Caco-2 (cell line): ENCODE measurements at places on chromosomes 1 and 21. TPM values are rescaled to one million over a fixed set of nuclear protein-coding genes. Genes with fewer than 3 reads are reported as not detected.

Gene SLFNL1
- 0.09 and 0.18 TPM in 2 replicates for total RNA-seq

Gene IL20
- total RNA-seq, result not detected in 2 replicates

Gene CYP4A22
- not detected in 2 replicates for total RNA-seq

GRCh38 chr1:231236208-231236591, 4.8 kb upstream of the GNPAT start:
- DNase-seq, result no peak

GRCh38 chr1:206873603-206874188, 8.3 kb downstream of the IL20 start:
- no peak for DNase-seq

DNA sequence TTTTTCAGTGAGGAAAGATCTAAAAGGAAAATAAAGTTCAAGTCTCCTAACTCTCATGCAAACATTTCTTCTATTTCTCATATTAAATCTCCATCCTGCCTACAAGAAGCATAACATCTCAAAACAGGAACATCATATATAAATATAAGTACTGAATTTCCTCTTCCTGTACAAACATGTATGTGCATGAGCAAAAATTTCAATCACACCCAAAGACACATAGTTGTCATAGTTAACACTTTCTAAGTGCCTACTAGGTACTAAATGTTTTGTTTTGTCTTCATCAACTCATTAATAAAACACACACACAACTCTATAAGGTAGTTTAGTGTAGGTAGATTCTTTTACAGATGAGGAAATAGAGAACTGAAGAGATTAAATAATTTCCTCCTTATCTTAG, 237.1 kb upstream of the ADGRL2 start:
- DNase-seq, result no peak

DNA sequence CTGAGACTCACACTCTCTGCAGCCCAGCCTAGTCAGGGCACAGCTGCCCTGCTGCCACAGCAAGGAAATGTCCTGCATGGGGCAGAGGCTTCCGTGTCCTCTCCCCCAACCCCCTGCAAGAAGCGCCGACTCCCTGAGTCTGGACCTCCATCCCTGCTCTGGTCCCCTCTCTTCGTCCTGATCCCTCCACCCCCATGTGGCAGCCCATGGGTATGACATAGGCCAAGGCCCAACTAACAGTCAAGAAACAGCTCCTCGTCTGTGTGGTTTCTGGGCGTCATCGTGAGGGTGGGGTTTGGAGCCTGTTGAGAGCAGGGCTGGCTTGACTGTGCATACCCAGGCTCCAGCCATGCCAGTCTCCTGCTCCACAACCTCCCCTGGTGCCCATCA, 19.5 kb downstream of the FAAH start:
- no peak for DNase-seq
